Cerebellar cortex (tissue), 1 donor: ENCODE measurements at places on chromosomes 16 and 17.

- DNase-seq = no peak
Measured at GRCh38 chr16:29308644-29309546, 97.6 kb downstream of the NPIPB11 start.

- no peak for DNase-seq
Measured at GRCh38 chr17:53912117-53912516, 89.4 kb downstream of the KIF2B start.

GRCh38 chr17:44593156-44593555, 35.9 kb downstream of the FZD2 start:
- DNase-seq = no peak

GRCh38 chr16:88350922-88351321, 31.8 kb upstream of the ZNF469 start:
- DNase-seq = no peak

DNA sequence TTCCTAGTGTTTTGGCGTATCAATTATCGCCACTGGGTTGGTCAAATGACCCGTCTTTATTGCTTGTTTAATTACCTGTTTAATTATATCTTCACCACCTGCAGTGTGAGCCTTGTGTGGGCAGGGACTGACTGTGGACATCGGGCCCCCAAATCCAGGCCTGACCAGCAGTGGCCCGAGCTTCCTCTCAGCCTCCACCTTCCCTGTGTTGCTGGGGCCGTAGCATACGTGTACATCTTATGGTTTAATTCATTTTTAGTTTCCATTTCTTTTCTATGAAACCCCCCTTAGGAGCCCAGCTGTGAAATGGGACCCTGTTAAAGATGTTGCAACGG, 1.2 kb upstream of the LMF1 start:
- DNase-seq = no peak

DNA sequence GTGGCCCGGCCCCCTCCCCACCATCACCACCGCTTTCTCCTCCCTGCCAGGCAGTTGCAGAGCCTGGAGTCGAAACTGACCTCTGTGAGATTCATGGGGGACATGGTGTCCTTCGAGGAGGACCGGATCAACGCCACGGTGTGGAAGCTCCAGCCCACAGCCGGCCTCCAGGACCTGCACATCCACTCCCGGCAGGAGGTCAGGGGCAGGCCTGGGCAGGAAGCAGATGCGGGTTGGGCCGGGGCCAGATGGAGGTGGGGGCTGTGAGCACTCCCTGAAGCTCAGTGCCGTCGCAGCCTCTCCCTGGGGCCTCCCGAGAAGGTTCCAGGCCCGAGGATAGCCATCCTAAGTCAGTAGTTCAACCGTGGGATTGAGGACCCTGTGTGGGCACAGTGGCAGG, 14.2 kb upstream of the ADGRG3 start:
- no peak for DNase-seq

DNA sequence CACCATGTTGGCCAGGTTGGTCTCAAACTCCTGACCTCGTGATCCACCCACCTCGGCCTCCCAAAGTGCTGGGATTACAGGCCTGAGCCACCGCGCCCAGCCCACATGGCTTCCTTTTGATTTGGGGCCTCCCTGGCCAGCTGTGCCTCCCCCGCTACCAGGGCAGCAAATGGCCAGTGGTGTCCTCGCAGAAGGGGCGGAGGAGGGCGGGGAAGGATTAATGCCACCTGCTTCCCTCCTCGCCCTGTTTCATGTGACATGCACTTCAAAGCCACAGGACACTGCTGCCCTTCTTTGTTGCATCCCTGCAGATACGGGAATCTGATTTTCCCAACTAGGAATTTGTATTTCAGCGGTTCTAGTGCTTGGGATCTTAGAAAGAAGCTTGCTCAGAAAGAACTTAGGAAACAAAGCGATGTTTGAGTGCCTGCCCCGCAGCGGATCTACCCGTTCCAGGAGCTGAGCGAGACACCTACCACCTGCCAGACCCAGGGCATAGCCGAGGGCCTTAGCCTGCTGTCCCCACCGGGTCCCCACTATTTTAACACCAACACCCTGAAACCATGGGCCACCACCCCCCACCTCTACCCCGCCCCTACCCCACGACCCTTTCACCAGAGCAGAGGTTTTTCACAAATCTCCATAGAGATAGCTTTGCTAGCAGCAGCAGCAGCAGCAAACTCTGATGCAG, 37.7 kb upstream of the CCDC182 start:
- DNase-seq = no peak

DNA sequence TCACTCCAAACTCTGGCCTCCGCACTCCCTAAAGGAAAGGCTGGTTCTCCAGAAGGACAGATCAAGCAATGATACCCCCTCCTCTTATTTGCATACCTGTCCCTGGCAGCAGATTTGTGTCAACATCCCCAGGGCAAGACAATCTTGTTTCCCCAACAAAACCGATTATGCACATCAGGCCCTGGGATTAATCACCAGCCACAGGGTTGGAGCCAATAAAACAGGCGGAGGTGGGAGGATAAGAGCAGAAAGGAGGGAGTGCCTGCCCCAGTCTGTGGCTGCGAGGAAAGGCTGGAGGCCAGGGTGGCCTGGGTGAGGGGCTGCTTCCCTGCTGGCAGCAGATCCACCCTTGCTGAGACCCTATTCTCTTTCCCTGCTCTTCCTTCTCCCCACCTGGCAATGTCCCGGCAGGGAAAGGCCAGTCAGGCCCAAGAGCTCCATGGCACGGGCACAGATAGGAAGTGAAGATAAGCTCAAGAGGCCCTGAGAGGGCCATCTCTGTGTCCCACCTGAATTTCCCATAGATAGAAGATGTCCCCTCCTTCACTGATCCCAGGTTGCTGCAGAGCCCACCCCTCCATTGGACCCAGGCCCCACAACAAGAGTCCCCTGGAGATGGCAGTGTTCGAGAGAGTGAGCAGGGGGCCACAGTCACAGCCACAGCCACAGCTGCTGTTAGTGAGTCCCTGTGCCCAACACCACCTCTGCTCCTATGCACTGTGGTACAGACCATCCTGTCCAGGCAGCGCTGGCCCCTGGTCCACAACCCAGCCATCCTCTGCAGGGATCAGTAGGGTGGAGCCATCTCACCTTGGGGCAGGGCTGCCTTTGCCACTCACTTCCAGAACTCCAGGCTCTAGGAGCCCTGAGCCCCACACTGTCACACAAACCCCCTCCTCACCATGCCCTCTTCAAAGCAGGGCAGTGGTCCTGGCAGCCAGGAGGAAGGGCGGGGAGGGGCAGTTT, 137.5 kb downstream of the SDK2 start:
- no peak for DNase-seq

GRCh38 chr16:81627024-81627423, 152.1 kb upstream of the PLCG2 start:
- no peak for DNase-seq

GRCh38 chr17:17440010-17440843, 36.6 kb upstream of the MED9 start:
- peak; percentile 31 for DNase-seq

GRCh38 chr16:77850636-77851333, 62.4 kb downstream of the VAT1L start:
- peak; percentile 63 for DNase-seq

DNA sequence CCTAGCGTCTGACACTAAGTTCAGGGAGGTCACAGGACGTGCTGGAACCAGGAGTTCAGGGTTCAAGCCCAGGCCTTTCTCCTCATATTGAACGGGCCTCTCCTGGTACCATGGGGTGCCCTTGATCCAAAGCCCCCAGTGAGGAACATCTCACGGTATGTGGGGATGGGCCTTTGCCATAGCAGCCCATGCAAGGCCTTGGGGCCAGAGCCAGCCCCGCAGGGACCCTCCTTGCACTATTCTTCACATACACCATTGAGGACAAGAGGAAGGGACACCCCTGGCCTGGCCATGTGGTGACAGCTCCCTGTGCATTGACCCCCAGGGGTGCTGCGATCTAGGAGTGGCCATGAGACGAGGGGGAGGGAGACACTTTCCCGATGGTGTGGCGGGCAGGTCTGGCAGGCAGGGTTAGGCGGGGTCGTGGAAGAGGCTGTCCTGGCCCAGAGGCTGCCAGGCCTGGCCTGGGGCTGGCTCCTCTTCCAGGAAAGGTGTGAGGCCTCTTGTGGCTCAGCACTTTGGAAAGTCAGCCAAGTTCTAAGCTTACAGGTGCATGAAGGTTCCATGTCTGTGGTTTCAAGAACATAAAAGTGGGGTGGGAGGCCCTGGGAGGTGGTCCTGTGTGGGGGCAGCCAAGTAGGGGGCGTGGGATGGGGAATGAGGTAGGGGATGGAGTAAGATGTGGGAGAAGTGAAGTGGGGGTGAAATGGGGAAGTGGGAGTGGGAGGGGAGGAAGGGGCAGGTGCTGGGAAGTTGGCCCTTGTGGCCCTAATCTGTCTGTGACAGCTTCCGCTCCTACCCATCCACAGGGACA, 88.7 kb upstream of the CBX4 start:
- no peak for DNase-seq

GRCh38 chr17:51029142-51029541, 91.5 kb downstream of the SPAG9 start:
- no peak for DNase-seq

DNA sequence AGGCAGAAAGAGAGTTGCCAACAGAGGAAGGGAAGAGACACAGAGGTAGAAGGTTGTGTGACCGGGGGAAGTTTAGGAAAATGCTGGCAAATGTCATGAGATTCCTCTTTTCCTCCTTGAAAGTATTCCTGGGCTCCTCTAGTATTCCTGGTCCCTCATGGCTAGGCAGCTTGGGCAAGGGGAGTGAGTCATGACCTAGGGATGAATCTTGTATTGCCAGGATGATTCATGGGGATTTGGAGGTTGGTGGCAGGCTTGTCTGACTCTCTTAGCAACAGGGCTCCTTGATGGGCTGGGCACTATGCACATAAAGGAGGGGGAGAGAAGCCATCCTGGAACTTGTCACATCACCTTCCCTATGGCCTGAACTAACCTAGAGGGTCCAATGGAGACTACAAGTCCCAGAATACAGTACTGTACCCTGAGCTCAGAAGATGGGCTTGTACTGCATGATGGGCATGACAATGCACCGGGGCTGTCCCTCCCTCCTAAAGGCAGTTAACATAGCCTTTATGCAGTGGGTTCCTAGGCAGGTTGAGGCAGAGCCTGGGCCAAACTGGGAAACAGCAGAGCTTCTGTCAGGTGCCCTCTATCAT, 2.1 kb upstream of the SEZ6 start:
- DNase-seq = no peak

DNA sequence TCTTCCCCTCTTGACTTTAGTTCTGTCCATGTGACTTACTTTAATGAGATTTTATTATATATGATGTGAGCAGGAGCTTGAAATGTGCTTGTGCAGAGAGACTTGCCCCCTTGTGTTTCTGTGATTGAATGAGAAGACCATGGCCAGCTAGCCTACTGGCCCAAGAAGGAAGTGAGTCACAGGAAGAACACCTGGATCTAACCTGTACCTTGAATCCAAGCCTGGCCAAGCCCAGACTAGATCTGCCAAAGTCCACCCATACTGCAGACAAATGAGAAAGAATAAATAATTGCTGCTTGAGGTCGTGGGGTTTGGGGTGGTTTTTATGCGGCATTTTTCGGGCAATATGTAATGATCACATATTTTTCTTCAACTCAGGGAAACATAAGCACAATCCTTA, 9.6 kb downstream of the ABCA10 start:
- no peak for DNase-seq

GRCh38 chr17:63191610-63192009, 225.6 kb downstream of the TANC2 start:
- DNase-seq = no peak
